ENCODE measurements at places on chromosomes 4 and X. TPM values are rescaled to one million over a fixed set of nuclear protein-coding genes. Genes with fewer than 3 reads are reported as not detected.

GRCh38 chr4:8092282-8092681 is 66.3 kb downstream of the ABLIM2 start:
- DNase-seq = no peak

- DNase-seq = no peak
Observed at GRCh38 chrX:119186194-119186593, 49.9 kb upstream of the PGRMC1 start.

DNA sequence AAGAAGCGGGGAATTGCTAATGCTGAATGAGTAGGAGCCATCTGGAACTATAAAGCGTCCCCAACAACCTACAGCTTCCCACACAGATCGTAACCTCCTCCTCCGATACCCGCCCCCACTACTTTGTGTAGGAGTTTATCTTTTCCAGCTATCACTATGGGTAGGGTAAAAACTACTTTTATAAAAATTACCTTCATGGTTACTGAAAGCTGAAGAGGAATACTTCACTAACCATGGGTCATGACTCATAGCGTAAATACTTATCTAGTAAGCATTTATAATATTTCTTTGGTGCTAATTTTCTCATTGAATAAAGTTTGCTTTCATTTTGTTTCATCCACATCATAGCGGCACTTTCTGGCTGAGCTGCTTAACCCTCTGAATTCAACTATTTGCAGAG is 79.4 kb upstream of the TNIP3 start:
- no peak for DNase-seq

GRCh38 chr4:156188596-156188995 is 234.9 kb upstream of the CTSO start:
- no peak for DNase-seq

HOPX gene
- total RNA-seq = 206 TPM

CLDN34 gene
- total RNA-seq = not detected

PAGE2 gene
- total RNA-seq = not detected
